NCI-H1436 treated with DMSO at 0.1 percent for 48 hours (cell line): ENCODE measurements at places on chromosomes 1 and 21.

DNA sequence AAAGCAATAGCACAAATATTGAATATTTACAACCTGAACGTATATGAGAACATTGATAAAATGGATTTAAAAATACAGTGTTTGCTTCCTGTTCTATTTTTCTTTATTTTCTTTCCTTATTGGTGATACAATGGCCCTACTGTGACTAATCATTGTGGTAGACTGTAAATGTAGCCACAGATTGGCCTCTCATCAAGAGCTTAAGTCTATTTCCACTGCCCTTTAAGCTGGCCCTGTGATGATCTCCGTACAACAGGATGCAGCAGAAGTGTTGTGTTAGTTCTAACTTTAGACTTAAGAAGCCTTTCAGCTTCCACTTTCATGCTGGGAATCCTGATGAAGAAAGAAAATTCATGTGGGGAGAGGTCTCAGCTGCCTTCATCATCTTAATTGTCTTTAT is 285.6 kb upstream of the B3GALT2 start:
- DNase-seq, result no peak

- no peak for DNase-seq
Measured at GRCh38 chr1:14065486-14065885, 365.5 kb downstream of the PRDM2 start.

DNA sequence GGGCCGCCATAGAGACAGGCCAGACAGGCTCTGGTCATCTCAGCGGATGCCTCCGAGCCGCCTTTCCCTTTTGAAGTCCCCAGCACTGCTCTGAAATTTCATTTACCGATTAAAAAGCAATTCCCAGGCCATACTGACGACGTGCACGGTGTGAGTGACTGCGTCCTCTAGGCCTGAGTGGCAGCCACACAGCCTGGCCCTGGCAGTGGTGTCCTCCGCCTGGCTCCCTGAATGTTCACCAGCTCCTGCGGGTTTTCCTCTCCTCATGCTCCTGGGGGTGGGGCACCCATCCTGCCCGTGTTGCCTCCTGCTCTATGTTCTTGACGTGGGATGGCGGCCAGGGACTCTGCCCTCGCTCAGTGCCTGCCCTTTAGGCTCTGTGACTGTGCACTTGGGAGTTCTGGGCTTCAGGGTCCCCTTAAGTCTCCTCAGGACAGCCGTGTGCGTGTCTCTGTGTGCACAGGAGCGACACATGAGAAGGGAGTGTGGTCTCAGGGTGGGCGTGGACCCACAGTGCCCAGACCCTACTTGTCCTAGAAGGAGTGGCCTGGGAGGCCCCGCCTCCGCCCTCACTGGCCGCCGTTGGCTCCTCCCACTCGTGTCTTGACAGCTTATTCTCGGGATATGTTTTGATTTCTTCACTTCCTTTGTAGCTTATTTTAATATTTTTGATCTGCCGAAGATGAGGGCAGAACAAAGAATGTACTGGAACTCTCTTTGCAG is 3.6 kb downstream of the SKI start:
- no peak for DNase-seq

- no peak for DNase-seq
Measured at GRCh38 chr1:176994931-176995596, 169.4 kb downstream of the ASTN1 start.

DNA sequence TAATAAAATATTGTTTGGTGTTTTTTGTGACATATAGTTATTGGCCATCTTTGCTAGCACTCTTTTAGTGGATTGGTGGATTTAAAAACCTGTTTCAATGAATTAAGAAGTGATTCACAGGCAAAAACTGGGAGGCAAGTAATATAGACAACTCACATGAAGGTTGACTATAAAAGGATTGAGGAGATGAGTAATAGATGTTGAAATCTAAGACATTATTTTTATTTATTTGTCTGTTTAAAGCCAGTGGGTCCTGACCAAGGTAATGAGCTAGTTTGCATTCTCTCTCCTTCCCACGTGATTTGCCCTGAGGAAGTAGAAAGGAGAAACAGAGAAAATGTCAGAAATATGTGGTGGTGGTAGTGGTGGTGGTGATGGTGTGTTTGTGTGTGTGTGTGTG is 351.5 kb upstream of the ZP4 start:
- DNase-seq, result no peak

DNA sequence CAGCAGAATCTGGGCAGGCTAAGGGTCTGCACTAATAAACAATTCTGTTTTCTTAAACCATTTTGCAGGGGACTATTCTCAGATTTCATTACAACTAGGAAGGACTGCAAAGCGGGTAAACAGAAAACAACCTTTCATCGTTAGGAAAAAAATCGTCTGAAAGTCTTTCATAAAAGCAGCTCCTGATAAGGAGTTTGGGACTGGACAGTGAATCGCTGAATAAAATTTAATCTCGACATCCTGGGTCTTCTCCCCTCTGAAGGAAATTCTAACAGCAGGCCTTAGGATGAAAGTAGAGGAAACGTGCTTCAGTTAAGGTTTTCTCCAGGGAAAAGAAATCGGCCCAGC is 471 bp upstream of the MTF2 start:
- DNase-seq, result no peak

GRCh38 chr1:36305915-36306209 is 306 bp upstream of the SH3D21 start:
- no peak for DNase-seq

DNA sequence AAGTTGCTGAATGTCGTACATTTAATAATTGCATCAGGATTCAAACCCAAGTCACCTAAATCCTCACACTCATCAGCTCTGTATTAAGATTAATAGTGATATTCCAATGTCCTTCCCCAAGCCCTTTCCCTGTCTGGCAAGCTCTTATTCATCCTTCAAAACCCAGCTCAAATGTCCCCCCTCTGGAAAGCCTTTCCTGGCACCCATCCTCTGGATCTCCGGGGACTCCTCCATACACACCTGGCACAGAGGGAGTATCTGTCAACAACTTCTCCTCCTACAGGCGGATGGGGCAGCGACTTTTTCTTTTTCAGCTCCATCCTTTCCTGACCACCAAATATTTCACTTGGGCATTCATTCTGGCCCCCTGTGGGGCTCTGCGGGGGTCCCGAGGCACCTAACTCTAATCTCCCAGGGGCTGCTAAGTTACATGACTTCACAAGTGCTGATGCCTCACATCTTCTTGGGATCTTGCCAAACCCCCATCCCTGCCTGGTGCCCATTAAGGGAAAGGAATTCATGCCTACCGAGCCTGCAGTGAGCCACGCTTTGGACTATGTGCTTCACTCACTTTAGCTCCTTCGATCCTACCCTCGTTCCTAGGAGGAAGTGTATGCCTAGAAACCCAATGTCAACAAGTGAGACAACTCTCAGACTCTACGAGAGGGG is 15.2 kb downstream of the TINAGL1 start:
- DNase-seq, result no peak

DNA sequence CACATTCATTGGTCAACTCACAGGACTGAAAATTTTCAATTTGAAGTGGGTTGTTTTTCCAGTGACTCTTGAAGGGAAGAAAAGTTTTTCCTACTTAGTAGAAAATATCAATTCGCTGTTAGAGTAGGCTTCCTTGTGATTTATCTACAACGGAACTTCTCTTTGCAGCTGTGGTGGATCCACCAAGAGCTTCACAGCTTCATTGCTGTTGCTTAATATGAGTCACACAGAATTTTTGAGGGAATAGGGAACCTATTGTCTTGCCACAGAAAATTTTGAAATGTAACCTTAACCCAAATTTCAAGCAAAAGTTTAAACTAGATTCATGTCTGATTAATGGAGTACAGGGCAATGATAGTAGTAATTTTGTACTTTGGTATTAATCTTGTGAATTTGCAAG is 58.4 kb upstream of the IFI44L start:
- no peak for DNase-seq

DNA sequence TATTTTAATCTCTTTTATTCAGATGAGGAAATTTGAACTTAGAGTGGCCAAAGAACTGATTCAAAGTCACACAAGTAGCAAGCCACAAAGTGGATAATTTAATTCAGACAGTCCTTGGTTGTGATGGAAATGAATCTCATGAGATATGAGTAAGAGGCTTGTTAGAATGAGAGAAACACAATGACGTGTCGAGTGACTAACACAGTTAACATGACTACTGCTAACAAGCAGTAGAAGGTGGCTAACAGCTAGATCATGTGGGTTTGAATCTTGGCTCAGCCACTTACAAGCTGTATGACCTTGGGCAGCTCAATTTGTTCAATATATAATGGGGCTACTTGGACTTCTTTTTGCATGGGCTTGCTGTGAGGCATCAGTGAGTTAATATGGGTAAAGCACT is 104.5 kb upstream of the LMO4 start:
- DNase-seq, result peak; percentile 48

- DNase-seq, result no peak
Measured at GRCh38 chr1:43137445-43138052, 34.5 kb downstream of the EBNA1BP2 start.

GRCh38 chr21:31729622-31730343 is 2.1 kb downstream of the SCAF4 start:
- DNase-seq, result no peak

GRCh38 chr1:46552357-46553237 is 1.1 kb upstream of the KNCN start:
- no peak for DNase-seq

DNA sequence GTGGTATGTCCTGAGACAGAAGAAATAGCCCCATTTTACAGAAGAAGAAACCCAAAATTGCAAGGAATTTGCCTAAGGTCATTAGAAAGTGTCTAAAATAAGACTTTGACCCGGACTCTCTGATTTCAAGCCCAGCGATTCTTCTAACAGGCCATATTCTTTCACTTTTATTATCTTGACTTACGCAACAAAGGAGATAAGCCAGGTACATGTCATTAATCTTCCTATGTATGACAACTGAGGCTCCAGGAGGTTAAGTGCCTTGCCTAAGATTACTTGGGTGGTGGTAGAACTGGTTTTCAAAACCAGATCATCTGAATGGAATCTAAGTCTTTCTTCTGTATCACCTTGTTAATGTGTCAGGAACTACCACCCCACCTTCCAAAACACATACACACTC is 124.3 kb downstream of the PBX1 start:
- DNase-seq, result no peak

DNA sequence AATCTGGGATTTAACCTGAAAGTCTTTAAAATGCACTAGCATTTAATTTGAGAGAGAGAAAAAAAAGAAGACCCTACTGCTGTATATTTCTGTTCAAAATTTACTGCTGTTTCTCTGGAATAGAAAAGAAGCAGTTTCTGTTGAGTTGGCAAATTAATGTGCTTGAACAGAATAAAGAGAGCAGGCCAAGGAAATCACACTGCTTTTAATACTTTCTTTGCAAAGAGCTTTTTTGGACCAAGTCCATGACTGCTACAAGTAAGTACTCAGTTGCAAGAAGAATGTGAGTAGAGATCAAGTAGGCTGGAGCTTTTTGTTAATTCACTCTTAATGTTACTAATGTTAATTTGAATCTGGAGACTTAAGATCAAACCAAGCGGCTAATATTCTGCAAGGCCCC is 336.2 kb upstream of the SGIP1 start:
- no peak for DNase-seq

DNA sequence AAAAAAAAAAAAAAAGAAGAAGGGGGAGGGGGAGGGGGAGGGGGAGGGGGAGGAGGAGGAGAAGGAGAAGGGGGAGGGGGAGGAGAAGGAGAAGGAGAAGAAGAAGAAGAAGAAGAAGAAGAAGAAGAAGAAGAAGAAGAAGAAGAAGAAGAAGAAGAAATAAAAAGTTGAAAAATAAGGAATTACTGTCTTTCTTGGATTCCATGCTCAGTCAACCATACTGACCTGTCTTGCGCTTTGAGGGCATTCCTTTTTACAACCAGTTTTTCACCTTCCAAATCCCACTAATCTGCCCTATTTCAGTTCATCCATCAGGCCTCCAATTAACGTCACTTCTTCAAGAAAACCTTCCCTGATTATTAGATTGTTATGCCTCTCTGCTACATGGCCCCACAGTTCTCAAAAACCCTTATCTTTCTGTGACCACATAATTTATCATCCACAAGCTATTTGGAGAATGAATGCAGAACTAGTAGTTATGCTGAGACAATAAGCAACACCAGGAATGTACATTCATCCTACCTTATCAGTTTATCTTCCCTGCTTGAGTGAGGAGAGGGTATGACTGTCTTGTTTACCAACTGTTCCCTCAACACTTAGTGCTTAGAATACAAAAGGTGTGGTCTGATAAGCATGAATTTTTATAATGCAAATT is 57.5 kb upstream of the GUCA2A start:
- DNase-seq, result no peak

GRCh38 chr1:235108185-235108593 is 20.4 kb downstream of the TOMM20 start:
- no peak for DNase-seq

DNA sequence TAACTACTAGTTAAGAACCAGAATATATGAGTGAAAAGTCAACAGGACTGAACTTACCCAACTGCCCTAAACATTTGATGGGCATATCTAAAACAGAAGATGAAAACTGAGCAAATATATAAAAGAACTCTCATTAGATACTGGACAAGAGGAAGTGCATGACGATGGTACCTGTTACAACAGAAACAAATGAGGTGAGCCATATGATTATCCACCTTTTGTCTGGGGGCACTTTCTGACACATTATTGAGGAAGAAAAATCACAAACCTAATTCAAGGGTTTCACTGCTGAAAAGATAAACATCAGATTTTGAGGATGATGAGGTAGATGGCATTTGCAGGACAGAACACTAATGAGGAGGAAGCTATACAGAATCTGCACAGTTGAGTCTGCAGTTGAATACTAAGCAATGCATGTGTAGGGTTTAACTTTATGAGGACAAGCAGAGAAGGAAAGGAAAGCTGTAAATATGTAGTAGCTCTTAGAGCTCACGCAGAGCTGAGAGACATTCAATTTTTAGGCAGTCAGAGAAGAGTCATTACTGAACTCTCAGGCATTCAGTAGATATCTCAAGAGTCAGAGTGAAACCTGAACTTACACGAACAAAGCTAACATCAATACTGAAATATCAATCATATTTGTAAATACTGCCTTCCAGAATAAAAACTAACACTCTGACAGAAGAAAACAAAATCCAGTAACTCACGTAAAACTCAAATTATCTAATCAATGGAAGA is 262.1 kb downstream of the AKT3 start:
- no peak for DNase-seq

GRCh38 chr1:182614796-182615454 is 10.7 kb upstream of the RGS16 start:
- no peak for DNase-seq

GRCh38 chr21:40841524-40842196 is 5.3 kb downstream of the DSCAM start:
- DNase-seq, result peak; percentile 75

- DNase-seq, result no peak
Measured at GRCh38 chr21:20308586-20309315, 689.5 kb upstream of the NCAM2 start.

- no peak for DNase-seq
Measured at GRCh38 chr21:34313116-34313515, 50.7 kb upstream of the KCNE2 start.

DNA sequence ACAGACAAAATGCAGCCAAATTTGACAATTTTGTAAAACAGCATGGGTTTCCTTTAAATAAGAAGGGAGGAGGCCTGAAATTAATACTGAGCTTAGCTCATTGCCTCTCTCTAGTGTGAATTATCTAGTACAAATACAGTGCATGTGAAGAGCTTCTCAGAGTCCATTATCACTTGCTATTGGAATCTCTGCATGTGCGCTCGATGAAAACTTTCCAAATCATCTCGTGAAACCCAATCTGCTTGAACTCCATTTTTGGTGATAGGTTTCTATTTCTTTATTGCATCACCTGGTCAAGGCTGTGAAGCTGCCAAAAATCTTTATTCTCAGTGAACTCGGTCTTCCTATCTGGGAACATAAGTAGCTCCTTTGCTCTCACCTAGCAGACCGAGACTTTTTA is 49.5 kb upstream of the LYPLAL1 start:
- DNase-seq, result no peak
